ENCODE measurements at places on chromosomes 7 and 10.

DNA sequence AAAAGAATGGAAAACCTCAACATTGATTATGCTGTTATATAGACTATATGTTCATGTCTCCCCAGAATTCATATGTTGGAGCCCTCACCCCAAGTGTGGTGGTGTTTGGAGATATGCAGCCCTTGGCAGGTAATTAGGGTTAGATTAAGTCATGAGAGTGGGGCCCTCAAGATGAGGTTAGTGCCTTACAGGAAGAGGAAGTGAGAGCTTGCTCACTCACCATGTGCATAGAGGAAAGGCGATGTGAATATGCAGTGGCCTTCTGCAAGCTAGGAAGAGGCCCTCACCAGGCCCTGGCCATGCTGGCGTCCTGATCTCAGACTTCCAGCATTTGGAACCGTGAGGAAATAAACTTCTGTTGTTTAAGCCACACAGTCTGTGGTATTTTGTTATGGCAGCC, 14.8 kb downstream of the ZNF33A start:
- no peak for DNase-seq

DNA sequence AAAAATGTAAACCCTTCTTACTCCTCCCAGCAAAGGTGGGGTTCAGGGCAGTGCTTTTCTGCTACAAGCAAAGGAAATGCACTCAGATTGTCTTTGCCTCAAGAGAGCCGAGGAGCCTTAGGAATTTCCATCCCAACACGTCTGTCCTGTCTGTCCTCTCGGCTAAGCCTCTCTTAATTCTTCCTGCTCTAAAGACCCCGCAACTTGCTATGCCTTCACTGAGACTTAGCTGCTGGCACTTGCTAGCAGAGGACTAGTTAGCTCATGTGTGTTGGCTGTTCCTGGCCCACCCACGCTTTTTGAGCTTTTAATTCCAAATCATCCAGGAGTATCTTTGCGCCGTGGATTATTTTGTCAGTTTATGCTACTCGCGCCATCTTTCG, 481 bp upstream of the NPM3 start:
- DNase-seq, result peak; percentile 26

DNA sequence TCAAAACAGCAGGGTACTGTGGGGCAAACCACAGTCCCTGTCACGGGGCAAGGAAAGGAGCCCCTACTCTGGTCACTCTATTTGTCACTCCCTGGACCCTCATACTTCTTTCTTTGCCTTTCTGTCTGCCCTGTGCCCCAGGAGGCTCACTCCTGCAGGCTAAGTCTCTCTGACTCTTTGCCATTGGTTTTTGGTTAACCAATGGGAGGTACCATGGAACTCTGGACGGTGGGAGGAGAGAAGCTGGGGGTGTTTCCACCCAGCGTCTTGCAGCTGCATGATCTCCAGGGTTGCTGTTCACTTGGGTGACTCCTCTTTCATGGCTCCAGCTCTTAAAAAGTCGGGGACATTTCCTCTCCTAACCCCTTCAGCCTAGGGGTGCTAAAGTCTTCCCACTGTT, 15.4 kb upstream of the EIF5AL1 start:
- no peak for DNase-seq

GRCh38 chr7:143884241-143884968, 17.6 kb downstream of the TCAF1 start:
- no peak for DNase-seq

GRCh38 chr7:30221764-30222163, 62.6 kb upstream of the ZNRF2 start:
- no peak for DNase-seq

- DNase-seq, result peak; percentile 65
Measured at GRCh38 chr7:30091491-30091912, 43.3 kb upstream of the MTURN start.

DNA sequence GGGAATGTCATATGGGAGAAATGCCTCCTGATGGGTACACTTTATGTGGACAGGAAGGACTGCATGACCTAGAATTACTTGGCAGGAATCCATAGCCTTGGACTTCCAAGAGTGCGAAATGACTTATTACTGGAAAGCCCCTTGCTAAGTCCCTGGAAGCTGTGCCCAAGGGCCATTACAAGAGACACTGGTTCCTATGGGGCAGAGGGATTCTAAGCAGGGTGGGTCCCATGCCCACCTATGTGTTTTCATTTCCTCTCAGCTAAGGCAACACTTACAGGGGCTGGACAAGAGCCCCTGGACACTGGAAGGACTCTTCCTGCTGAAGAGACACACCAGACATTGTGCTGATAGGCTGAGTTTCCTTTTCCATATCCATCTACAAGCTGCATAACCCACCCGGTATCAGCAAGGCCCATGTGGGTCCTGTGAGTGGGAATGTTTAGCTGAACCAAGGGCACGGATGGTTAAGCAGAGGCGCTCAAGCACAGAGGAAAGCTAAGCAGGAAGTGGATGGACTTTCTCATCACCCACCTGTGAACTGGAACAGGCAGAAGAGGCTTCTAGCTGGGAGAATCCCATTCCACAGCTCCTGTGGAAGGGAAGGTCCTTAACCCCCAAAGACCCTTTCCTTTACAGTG, 56.2 kb downstream of the XPNPEP1 start:
- DNase-seq, result no peak

GRCh38 chr7:47488969-47489342, 93.0 kb downstream of the TNS3 start:
- no peak for DNase-seq

DNA sequence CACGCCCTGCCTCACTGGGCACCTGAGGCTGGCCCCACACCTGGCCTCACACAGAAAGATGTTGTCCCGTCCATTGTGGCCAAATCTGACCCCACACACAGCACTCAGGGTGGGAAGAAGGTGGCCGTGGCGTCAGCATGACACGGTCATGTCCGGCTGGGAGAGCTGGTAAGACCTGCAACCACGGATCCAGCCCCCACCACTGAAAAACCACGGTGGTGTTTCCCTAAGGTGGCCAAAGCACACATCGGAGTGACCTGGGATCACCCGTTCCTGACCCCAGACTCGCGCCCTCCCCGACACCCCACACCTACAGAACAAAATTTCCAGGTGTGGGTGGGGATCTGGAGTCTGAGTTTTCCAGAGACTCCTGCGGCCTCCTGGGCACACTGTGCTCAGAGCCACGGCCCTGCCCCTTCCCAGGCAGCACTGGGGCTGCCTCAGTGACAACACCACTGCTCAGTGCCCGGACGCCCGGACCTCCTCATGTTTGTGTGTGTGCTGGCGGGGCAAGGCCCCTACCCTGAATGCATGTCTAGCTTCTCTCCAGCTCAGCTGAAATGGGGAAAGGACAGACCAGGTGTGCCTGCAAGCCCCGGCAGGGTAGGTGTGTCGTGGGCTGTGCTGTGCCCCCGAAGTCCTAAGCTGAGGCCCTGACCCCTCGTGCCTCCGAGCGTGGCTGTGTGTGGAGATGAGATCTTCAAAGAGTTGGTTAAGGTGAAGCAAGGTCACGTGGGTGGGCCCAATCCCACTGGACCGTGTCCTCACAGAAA, 36.1 kb downstream of the STK32C start:
- DNase-seq, result no peak

DNA sequence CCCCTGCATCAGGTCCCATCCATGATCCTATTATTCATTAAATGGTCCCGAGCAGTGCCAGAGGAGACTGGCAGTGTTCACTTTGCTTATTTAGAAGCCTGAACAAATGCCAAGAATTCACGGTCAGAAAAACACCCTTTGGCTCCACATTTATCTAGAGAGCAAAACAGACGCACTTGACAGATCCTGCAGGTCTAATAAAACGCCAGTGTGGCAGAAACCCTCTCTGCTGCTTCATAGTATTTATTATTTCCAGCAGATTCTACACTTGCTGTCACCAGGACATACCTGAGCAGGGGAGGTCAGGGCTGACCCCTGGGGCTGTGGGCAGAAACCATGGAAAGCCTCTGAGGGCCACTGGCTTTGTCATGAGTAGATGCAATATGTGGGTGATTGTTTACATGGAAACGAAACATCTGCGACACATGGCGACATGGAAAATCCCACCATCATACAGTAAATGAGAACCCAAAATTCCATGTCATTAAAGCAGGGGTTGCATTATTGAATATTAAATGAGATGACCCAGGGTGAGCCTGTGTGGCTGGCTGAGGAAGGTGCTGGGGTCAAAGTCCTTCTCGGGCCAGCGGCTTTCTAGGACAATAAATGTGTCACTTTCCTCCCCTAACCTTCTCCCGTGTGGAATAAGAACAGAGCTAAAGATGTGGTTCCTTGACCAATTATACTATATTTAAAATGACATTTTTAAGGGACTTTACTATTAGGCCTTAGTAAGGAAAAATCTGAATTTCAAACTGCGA, 205.9 kb upstream of the SVIL start:
- no peak for DNase-seq

DNA sequence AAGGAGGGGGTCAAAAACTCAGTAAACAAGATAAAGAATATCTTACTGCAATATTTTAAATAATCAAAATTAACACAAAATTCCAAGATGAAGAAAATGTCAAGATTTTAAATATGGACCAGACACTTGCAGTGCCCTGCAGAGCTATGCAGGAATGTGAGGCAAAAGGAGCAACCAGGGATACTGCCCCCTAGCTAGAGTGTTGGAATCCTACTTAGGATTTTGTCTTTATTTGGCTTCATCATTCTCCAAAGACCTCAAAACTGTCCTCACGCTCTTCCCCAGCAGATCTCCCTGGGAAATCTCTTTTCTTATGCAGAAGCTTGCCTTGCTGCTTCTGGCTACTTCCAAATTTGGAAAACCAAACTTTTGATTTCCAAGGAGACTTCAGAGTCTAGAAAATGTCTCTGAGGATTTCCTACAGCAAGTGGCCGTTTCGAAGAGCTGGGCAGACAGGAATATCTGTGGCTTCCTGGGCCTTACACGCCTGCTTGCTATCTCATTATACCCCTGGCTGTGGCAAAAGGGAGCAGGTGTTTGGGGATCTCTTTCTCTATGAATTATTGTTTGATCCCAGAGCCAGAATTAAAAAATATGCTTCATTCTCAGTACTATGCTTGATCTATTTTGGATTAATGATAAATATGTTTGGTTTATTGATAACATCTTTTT, 232.2 kb upstream of the BMPER start:
- DNase-seq, result no peak

DNA sequence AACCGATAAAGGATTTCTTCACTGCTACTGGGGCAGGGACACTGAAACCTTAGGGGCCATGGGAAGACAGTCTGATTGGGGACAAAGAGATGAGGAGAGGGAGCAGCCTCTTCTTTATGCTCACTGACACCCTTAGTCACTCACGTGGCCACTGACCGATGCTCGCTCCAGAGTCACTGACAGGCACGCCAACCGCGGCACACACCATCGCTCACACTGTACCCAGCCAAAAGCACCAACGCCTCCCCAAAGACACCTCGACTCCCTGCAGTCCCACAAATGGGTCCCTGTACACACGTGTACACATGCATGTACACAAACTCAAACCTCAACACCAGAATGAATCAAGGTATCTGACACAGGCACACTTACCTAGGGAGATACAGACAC, 35.3 kb upstream of the SLF2 start:
- DNase-seq, result no peak

DNA sequence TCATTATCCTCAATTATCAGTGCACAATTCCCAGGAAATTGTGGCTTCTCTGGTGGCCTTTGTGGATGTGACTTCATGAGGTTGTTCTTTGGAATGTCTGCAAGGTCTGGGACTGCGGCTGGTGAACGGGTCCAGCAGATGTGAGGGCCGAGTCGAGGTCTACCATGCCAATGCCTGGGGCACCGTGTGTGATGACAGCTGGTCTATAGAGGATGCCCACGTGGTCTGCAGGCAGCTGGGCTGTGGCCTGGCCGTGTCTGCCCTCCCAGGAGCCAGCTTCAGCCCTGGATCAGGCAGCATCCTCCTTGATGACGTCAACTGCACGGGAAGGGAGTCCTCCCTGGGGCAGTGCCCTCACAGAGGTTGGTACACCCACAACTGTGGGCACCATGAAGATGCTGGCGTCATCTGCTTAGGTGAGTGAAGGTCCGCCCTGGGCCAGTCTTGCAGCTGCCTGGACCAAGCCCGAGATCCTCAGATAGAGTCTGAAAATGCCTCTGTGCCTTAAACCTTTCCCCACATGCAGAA, 46.9 kb downstream of the CUZD1 start:
- DNase-seq, result no peak

DNA sequence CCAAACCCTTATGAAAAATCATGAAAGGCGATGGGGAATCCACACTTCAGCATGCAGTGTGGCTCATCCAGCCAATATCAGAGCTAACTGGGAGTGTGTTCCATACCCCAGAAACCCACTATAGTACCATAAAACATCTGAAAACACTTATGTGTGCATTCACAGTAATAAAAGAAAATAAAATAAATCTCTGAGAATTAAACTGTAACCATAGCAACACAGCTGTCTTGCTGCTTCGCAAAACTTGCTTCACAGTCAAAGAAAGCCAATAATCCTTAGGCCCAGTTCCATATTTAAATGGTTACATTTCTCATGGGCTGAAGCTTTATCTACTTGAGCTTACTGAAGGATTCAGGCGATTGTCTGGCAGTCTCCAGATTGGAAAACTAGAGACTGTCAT, 19.9 kb upstream of the POLR1F start:
- no peak for DNase-seq

DNA sequence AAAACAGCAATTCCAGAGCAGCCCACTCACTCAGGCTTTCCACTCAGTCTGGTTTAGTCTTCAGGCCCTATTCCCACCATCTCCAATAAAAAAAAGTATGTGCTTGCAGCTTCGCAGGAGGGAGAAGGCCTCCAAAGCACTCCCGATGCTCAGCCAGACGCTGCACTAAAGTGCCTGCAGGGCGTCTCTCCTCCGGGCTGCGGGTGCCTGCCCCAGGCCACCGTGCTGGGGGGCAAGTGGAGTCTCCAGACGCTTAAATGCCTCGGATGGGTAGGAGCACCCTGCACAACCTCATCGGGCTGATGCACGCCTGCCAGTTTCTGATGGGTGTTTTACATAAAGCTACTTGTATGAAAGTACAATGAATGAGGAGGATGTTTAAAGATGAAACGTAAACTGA, 31.3 kb upstream of the NCAPG2 start:
- DNase-seq, result no peak

- no peak for DNase-seq
Measured at GRCh38 chr10:98353170-98353569, 61.8 kb downstream of the PYROXD2 start.

GRCh38 chr10:9137368-9137767, 1082.9 kb downstream of the GATA3 start:
- DNase-seq, result no peak

- no peak for DNase-seq
Measured at GRCh38 chr10:121027371-121027770, 176.2 kb downstream of the WDR11 start.

- no peak for DNase-seq
Measured at GRCh38 chr7:50564640-50565558, at the start of gene DDC. DDC (minus strand) TSS chr7:50565405; CDS start chr7:50544085, 21,320 bp downstream.
